ENCODE measurements at places on chromosomes 16 and 17.
A peak's percentile ranks its signal among the peaks of the same experiment; 100 is the strongest.

GRCh38 chr16:72646615-72647014 lies 401.3 kb downstream of the ZFHX3 start:
- no peak for DNase-seq

- no peak for DNase-seq
Observed at GRCh38 chr16:55566432-55567175, at the start of gene CAPNS2. TSS of gene CAPNS2 (plus strand) at chr16:55566684. CDS start at chr16:55566757, 73 bp downstream.

DNA sequence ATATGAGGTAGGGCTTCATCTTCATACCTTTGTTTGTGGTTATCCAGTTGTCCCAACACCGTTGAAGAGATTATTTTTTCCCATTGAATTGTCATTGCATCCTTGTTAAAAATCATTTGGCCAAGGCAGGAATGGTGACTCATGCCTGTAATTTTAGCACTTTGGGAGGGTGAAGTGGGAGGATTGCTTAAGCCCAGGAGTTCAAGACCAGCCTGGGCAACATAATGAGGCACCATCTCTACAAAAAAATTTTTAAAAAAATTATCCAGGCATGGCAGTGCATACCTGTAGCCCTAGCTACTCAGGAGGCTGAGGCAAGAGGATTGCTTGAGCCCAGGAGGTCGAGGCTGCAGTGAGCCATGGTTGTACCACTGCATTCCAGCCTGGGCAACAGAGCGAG lies 223.9 kb downstream of the TANC2 start:
- no peak for DNase-seq

DNA sequence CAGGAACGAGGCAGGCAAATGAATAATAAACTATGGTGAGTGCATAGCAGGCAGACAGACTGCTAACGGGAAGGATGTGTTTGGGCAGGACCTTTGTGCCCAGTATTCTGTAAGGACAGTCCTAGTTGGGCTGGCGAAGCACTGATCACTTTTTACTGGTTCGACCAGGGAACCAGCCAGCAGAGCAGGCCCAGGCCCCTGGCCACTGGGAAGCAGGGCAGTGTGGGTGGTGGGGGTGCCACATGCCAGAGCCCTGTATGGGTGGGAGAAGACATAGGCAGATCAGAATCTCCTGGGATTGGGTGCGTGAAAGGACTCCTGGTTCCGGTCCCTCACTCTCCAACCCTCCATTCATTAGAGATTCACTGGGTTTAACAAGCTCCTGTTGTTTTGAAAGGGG lies 4.0 kb upstream of the VAMP2 start:
- no peak for DNase-seq

DNA sequence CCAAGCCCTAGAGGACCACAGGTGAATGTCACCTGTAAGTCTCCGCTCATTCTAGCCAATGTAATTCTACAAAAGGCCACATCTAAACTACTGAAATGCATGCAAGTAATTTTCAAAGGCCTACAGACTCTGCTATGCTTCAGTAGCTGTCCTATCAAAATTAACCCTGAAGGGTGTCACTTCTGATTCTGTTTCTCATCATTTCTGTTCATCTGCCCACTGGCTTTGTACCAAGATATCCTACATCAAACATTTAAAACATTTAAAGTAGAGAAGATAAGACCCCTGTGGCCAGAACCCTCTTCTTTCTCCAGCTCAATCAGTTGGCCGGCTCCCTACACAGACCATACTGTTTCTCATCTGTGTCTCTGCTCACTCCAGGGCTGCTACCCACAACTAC lies 21.5 kb downstream of the PHF12 start:
- no peak for DNase-seq

- peak; percentile 15 for DNase-seq
Observed at GRCh38 chr17:5042157-5043022, 7.2 kb upstream of the SLC52A1 start.

- DNase-seq = no peak
Observed at GRCh38 chr17:67712375-67712774, 5.4 kb upstream of the NOL11 start.

DNA sequence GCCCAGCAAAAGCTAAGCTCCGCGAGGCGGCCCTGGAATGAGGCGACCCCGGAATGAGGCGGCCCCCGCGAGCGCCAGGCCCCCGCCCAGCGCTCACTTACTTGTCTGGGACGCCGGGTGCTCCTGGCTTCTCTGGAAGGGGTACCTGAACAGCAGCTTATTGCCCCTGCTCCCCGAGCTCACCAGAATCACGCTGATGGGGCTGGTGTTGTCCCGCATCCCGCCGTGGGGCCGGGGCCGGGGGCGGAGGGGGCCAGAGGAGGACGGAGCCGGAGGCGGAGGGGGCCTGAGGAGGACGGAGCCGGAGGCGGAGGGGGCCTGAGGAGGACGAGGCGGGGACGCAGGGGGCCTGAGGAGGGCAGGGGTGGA lies 440 bp downstream of the NPRL3 start:
- no peak for DNase-seq

DNA sequence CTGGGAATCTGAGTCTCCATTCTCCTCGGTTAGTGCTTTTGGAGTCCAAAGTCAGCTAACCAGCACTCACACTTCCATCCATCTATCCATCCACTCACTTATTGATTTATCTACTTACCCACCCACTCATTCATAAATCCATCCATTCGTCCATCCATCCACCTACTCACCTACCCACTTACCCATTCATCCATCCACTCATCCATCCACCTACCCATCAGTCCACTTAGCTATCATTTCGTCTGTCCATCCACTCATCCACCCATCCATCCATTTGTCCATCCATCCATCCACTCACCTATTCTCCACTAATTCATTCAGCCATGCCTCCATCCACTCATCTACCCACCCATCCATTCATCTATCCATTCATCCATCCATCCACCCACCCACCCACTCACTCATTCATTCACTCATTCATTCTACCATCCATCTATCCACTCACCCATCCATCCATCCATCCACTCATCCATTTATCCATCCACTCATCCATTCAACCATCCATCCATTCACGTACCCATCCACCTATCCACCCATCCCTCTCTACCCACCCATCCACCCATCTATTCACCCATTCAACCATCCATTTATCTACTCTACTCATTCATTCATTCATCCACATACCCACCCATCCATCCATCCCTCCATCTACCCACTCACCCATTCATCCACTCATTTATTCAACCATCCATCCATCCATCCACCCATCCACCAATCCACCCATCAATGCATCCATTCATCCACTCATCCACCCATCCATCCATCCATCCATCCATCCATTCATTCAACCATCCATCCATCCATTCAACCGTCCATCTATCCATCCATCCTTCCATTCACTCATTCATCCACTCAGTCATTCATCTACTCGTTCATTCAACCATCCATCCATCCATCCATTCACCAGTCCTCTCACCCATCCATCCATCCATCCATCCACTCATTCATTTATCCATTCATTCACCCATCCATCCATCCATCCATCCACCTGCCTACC lies 26.1 kb downstream of the NLRC3 start:
- no peak for DNase-seq

GRCh38 chr17:50135316-50136095 lies 5.5 kb upstream of the SAMD14 start:
- DNase-seq = no peak

DNA sequence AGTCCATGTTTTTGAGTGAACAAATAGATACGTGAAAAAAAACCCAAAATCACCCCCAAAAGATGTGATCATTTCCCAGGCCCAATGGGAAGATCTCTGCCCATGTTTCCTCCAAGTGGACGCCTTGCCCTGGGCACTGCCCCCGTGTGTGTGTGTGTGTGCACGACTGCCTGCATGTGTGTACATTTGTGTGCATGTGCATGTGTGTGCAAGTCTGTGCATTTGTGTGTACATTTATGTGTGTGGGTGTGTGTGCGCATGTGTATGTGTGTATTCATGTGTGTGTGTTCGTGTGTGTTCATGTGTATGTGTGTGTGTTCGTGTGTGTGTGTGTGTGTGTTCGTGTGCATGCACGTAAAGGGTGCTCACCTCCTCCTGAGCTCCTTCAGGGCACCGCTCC lies 16.8 kb upstream of the LRRC37A3 start:
- DNase-seq = no peak

DNA sequence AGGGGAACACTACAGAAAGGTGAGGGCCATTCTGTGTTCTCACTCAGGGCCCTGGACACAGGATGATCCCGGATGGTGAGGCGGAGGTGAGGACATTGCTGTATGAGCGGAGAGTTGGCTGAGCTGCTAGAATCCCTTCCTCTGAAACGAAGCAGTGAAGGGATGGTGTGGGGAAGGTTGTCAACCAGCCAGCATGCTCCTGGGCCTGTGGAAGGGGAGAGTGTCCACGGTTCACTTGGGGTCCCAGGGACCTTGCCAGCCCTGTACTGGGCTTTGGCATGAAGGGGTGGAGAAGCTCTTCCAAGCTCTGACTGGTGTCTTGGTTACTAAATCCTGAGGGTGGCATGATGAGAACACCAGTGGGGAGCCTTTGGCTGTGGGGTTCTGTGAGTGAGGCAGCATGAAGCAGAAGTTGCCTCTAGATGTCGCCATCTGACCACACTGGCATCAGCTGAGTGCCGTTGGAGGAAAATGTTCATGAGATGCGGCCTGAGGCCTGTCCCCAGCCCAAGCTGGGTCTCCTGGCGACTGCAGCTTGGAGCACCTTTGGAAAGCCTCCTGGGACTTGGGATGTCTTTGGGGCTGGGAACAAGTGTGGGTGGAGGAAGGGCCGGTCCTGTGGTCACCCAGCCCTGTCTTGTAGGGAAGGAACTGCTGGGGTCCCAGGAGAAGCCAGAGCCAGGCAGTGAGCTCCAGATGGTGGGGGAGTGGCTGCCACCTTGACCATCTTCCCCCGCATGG lies 14.8 kb downstream of the PDP2 start:
- DNase-seq = peak; percentile 48

DNA sequence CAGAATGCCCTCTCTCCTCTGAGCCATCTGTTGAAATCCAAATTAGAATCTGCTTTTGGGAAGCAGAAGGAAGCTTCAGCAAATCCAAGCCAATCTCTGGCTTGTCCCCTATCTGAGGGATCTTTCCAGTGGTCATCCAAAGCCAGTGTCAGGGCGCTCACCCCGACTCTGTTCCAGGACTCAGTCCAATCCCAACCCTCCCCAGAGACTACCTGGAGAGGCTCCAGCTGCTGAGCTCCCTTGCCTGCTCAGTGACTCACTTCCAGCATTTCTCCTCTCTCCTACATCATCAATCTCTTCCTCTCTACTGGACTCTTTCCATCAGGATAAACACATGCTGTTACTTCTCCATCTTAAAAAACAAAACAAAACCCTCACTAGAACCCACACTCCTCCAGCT lies 2.4 kb downstream of the MATCAP1 start:
- DNase-seq = no peak

GRCh38 chr17:8137645-8138373 lies 13.9 kb upstream of the HES7 start:
- no peak for DNase-seq

- peak; percentile 12 for DNase-seq
Observed at GRCh38 chr17:43940630-43941029, 1.6 kb downstream of the PPY start.

GRCh38 chr17:78266771-78267170 lies 35.3 kb downstream of the TMEM235 start:
- no peak for DNase-seq

- no peak for DNase-seq
Observed at GRCh38 chr17:2964370-2964769, 99.0 kb downstream of the OR1D5 start.

GRCh38 chr17:29042026-29042678 lies 789 bp upstream of the PIPOX start:
- DNase-seq = no peak

- peak; percentile 39 for DNase-seq
Observed at GRCh38 chr16:67563708-67564468, 1.6 kb downstream of the CTCF start.

Data from LoVo (cell line).